SK-N-SH (cell line): ENCODE measurements at places on chromosomes 2 and 18. TPM values are rescaled to one million over a fixed set of nuclear protein-coding genes. Genes with fewer than 3 reads are reported as not detected.

The ACADL gene
- not detected in 2 replicates for polyA plus RNA-seq

The GAREM2 gene
- polyA plus RNA-seq, result 1.5 and 3.7 TPM in 2 replicates

The NT5C1B gene
- not detected in 2 replicates for polyA plus RNA-seq

The LHCGR gene
- not detected in 2 replicates for polyA plus RNA-seq

The HOXD12 gene
- polyA plus RNA-seq, result not detected in 2 replicates
